Right cardiac atrium (tissue), 5 donors: ENCODE measurements at places on chromosomes 6 and 20. TPM values are rescaled to one million over a fixed set of nuclear protein-coding genes. Genes with fewer than 3 reads are reported as not detected.

Gene TAF4
- 3.8 TPM for polyA plus RNA-seq

Gene MCCD1
- polyA plus RNA-seq, result not detected

DNA sequence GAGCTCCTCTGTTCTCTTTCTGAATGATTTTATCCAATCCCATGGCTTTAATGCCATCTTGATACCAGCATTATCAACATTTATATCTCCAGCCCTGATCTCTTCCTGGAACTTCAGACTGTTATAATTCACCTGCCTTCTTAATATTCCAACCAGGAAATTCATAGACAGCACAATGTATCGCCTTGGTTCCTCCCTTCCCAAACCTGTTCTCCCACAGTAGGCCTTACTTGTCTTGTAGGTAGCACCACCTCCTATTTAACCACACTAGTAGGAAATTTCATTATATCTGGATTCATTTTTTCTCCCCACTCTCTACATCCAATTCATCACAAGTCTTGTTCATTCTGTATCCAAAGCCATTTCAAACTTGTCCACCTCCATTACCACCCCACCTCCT is 106.3 kb upstream of the SHLD1 start:
- no peak for DNase-seq

GRCh38 chr6:41535766-41536165 is 10.4 kb upstream of the FOXP4 start:
- DNase-seq, result no peak
